Esophagus (tissue), 2 donors: ENCODE measurements at places on chromosomes 6 and 20. TPM values are rescaled to one million over a fixed set of nuclear protein-coding genes. Genes with fewer than 3 reads are reported as not detected.

Gene CALHM6
- polyA plus RNA-seq, result 2.9 TPM

Gene HAO1
- polyA plus RNA-seq, result not detected

Gene CYP21A2
- polyA plus RNA-seq, result 0.47 TPM

Gene ARFGEF2
- polyA plus RNA-seq, result 8.2 TPM

Gene AGPAT4
- polyA plus RNA-seq, result 1.4 TPM

Gene CST5
- 0.16 TPM for polyA plus RNA-seq

Gene TRIM10
- not detected for polyA plus RNA-seq

Gene MUC21
- polyA plus RNA-seq, result 912 TPM

Gene MROH8
- 1.3 TPM for polyA plus RNA-seq

Gene CLIC5
- polyA plus RNA-seq, result 0.37 TPM
